ENCODE measurements at places on chromosomes 1 and 21.

- DNase-seq = no peak
These were observed 28.3 kb upstream of the PPM1J start for GRCh38 chr1:112743174-112744008.

- DNase-seq = peak; percentile 75
These were observed 6.9 kb upstream of the GPR153 start for GRCh38 chr1:6267686-6268322.

DNA sequence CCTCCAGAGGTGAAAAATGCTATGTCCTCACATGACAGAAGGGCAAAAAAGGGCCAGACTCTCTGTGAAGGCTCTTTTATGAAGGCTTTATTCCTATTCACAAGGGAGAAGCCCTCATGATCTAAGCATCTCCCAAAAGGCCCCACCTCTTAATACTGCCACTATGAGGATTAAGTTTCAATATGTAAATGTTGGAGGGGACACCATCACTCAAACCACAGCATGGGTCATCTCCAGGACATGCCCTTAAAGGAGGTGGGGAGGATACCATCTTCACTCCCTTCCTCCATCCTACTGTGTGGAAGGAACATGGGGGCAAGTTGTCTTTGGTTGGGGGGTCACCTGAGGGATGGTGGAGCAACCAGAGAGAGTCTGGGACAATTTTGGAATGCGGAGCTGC is 170.1 kb downstream of the TRIM33 start:
- no peak for DNase-seq

DNA sequence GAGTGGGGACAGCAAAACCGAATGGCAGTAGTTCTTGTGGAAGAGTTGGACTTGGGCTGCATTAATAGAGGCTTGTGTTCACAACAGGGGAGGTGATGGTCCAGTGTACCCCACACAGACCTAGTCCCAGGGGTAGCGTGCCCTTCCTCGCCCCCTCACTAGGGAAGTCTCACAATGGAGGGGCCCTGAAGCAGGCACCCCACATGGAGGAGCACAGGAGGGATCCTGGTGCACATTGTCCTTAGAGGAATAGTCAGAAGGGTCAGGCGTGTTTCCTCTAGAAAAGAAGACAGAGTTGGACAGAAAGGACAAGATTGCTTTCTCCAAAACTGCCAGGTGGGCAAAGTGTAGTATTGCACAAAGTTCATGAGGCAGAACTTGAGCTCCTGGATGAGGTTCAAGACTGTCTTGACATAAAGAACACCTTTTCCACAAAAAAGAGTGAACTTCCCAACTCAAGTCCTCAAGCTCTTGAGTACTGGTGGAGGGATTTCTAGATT is 23.3 kb downstream of the ETNK2 start:
- DNase-seq = no peak

DNA sequence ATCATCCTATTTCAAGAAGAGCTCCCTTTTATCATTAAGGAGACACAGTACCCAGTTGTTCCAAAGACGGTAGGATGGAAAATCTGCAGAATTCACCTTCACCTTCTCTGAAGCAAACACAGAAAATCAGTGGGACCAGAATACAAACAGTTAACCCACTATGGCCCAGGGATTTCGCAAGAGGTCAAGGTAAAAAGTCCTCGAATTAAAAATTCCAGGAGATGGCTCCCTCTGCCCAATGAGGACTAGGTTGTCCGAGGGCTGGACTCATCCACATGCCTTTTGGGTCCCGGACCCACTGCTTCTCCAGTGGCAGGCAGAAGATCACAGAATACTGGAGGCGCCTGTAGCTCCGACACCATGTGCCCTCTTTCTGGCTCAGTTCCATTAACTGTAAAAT is 42.9 kb downstream of the RCAN1 start:
- no peak for DNase-seq

- DNase-seq = no peak
These were observed 39.6 kb downstream of the CAMTA1 start for GRCh38 chr1:6824665-6825368.

- no peak for DNase-seq
These were observed 4.5 kb upstream of the DDX59 start for GRCh38 chr1:200673952-200674823.

DNA sequence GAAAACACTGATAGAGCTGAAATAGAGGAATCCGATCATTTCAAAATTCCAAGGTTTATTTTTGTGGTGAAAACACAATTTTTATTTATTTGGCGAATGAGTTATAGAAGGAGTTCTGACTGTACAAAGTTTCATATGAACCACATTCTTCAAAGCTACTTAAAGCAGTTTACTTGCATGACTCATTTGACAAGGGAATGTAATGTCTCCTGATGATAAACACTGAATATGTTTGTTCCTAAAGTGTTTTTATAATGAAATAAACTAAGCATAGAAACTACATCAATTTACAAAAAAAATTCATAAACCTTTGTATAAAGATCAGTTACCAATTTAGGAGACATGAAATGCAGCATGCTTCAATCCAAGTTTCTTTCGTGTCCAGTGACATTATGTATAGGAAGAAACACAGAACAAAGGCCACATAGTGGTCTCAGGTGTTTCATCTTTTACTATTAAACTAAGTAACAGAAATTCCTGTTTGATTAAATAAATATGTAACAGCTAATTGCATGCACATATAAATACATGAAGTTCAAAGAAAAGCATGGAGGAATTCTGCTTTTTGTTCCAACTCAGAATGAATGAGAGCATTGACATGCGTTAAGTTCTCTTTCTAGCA is 2.5 kb downstream of the PRKACB start:
- DNase-seq = peak; percentile 65

DNA sequence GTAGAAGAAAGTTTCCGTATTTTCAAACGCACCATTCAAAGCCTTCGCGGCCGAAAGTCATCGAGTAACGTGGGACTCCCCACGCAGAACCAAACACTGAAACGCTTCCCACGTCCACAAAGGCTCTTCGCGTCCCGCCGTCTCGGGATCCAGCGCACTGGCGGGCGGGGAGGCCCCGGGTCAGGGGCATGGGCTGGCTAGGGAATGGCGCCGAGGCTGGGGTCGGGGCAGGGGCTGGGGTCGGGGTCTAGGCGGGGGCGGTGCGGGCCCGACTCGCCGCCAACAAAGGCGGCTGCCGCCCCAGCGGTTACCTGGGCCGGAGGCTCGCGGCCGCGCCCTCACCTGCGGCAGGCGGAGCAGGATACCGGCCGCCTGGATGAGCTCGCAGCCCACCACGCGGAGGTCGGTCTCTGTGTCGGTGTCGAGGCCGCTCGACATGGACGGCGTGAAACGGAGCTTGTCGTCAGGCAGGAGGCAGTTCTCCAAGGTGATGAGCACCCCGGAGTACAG is 403 bp downstream of the CCNL2 start:
- DNase-seq = no peak

- DNase-seq = no peak
These were observed at the start of gene GSTM3 for GRCh38 chr1:109740615-109741373. GSTM3 (minus strand) TSS chr1:109741038; CDS start chr1:109740287, 751 bp downstream.

DNA sequence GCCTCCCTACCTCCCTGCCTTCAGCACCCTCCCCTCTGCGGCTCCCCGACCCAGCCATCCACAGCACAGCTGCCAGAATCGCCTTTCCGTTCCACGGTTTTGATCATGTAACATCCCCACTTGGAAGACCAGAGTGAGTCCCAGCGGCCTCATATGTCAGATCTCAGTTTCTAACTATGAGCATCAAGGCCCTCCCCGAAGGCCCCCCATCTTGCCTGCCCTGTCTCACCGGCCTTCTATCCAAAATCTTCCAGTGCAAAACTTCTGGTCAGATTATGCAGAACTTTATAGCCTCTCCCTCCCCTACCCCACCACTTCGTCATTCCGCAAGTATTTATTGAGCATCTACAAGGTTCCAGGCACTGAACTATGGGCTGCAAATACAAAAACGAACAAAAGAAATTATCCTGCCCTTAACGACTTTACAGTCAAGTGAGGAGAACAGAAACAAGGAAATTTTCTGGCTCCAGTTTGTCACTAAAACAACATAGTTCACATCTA is 20.3 kb upstream of the LMX1A start:
- no peak for DNase-seq

- DNase-seq = no peak
These were observed 130.0 kb downstream of the LIPI start for GRCh38 chr21:14080764-14081096.

GRCh38 chr1:112518186-112518585 is 9.4 kb downstream of the WNT2B start:
- DNase-seq = no peak
